ENCODE measurements at places on chromosomes 5 and 9. TPM values are rescaled to one million over a fixed set of nuclear protein-coding genes. Genes with fewer than 3 reads are reported as not detected.

Gene ADCY2
- 17.5 TPM for total RNA-seq

Gene PCDHB12
- 15.0 TPM for total RNA-seq

Gene LRRC19
- total RNA-seq = not detected

Gene FOXD4
- 0.82 TPM for total RNA-seq

All from camera-type eye (tissue), 1 donor.